ENCODE measurements at places on chromosomes 1 and 21. TPM values are rescaled to one million over a fixed set of nuclear protein-coding genes. Genes with fewer than 3 reads are reported as not detected.

DNA sequence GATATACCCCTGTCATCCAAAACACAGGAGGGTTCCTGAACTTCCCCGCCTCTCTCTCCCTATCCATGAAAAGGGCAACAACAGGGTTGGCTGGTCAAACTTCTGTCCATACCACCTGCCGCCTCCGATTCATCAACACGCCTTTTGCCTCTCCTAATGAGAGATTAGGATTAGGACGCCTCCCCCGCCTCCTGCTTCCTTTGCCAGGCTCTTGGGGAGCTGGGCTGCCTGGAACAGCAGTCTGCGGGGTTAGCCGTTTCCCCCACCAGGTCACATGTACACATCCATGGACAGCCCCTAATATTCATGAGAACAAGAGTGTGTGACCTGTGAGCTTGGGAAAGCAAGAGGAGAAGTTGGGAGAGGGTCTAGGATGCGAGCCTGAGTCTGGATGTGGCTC lies 2.3 kb upstream of the OPTC start:
- no peak overlapping the region for H3K27ac ChIP-seq

Gene DUSP10
- 1.4 TPM for total RNA-seq

DNA sequence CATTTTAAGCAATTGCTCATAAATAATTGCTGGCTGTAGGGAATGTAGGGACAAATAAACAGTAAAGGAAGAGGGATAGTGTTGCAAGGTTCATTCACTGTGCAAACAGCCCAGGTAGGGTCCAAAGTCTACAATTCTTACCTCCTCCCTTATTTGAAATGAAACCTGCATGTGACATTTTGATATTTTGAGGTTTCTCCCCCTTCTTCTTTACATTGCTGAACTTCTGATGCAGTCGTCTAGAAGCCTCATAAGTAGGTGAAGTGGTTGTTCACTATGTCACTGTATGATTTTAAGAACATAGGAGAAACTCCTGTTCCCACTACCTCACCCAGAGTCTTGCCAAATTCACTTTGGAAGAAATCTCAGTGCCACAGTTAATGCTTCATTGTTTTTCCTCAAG lies 16.1 kb downstream of the F5 start:
- H3K27ac ChIP-seq, result no peak overlapping the region
- H3K4me3 ChIP-seq, result no peak overlapping the region
- no peaks in the 10 kb centered on the region for H3K4me1 ChIP-seq
- H3K27me3 ChIP-seq, result peaks cover 17% of the 10 kb centered on the region

GRCh38 chr1:20215716-20216115 lies 29.4 kb upstream of the PLA2G2C start:
- DNase-seq, result no peak
- H3K4me1 ChIP-seq, result no peaks in the 10 kb centered on the region
- H3K27me3 ChIP-seq, result peaks cover 45% of the 10 kb centered on the region
- no peak overlapping the region for H3K4me3 ChIP-seq
- no peaks in the 10 kb centered on the region for H3K36me3 ChIP-seq

- H3K36me3 ChIP-seq, result no peaks in the 10 kb centered on the region
- no peaks in the 10 kb centered on the region for H3K27me3 ChIP-seq
- DNase-seq, result no peak
- H3K4me1 ChIP-seq, result peaks cover 36% of the 10 kb centered on the region
- H3K27ac ChIP-seq, result peak overlapping the region; percentile 93
- no peak overlapping the region for H3K4me3 ChIP-seq
These were observed 20.2 kb downstream of the SDC3 start for GRCh38 chr1:30888391-30888790.

Gene ARHGEF19
- 17.7 TPM for total RNA-seq

All from chondrocyte (in vitro differentiated cells).